NCI-H69 (cell line): ENCODE measurements at places on chromosomes 16 and 17.

- no peak for DNase-seq
Observed at GRCh38 chr17:3909257-3909656, 7.0 kb downstream of the P2RX1 start.

- DNase-seq = peak; percentile 74
Observed at GRCh38 chr17:28547623-28548416, 4.6 kb downstream of the UNC119 start.

DNA sequence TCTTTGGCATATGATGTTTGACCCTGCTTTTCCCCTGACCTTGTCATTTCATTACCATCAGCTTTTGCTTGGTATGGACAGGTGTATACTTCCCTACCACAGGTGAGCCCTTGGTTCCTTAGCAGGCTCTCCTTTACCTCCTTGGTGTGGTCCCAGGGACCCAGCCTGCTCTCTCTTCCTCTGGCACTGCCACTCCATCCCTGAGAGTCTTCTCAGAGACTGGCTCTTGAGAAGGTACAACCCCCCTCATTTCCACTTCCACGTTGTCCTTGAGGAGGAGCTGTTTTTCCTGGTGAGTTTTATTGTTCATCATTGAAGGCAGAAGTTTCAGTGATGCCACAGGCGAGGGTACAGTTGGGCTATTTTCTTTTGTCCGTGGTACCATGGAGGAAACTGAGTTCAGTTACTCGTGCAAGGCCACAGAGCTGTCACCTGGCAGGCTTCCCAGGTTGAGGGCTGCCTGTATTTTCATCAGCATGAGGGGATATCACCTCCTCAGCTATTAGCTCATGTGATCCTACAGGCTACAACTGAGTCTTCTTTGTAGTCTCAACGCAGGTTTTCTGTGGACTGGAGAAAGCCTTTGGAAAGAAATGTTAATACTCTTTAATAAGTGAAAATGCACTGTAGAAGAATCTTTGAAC is 52.3 kb downstream of the MSI2 start:
- DNase-seq = no peak

GRCh38 chr17:27368980-27369379 is 75.1 kb downstream of the WSB1 start:
- no peak for DNase-seq

DNA sequence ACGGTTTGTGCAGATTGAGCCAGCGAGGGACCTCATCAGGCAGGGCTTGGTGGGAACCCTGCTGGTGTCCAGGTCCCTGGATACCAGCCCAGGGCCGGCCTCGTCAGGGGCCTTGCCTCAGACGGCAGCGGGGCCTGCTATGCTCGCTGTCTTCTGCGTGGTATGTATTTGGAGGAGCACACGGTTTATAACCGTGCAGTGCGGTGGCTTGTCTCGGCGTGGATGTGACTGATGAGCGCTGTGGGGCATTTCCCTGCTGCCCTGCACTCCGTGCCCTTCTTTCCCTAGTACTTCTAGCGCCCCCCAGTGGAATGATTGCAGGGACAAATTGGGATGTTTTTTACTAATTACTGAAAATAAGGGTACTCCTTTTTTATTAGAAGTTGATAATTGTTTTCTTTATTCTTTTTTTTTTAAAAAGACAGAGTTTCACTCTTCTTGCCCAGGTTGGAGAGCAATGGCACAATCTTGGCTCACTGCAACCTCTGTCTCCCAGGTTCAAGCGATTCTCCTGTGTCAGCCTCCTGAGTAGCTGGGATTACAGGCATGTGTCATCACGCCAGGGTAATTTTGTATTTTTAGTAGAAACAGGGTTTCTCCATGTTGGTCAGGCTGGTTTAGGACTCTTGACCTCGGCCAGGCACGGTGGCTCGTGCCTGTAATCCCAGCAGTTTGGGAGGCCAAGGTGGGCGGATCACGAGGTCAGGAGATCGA is 15.3 kb downstream of the TBCD start:
- peak; percentile 56 for DNase-seq

- DNase-seq = no peak
Observed at GRCh38 chr17:32517982-32518381, 31.2 kb downstream of the CDK5R1 start.

GRCh38 chr17:74119049-74119580 is 84.4 kb upstream of the RPL38 start:
- no peak for DNase-seq

DNA sequence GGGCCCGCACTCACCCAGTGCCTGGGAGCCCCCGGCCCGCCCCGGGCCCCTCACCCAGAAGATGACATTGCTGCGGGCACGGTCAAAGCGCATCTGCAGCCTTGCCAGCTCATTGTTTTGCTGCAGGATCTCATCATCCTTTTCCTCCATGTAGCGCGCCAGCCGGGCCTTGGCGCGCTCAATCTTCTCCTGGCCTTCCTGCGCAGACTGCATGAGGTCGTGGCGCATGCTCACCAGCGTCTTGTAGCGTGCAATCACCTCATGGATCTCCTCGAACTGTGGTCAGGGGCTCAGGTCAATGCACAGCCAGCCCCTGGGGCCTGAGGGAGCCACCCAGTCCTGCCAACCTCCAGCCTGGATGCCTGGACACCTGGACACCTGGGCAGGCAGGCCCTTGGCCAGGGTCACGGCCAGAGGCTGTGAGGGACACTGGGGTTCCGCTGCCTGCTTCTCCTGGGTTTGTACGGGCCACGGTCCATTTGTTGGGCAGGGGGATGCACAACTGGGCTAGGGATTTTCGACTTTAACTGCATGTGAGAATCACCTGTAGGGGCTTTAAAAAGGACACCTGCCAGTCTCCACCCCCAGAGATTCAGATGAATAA is 9.2 kb downstream of the CCDC42 start:
- DNase-seq = no peak

DNA sequence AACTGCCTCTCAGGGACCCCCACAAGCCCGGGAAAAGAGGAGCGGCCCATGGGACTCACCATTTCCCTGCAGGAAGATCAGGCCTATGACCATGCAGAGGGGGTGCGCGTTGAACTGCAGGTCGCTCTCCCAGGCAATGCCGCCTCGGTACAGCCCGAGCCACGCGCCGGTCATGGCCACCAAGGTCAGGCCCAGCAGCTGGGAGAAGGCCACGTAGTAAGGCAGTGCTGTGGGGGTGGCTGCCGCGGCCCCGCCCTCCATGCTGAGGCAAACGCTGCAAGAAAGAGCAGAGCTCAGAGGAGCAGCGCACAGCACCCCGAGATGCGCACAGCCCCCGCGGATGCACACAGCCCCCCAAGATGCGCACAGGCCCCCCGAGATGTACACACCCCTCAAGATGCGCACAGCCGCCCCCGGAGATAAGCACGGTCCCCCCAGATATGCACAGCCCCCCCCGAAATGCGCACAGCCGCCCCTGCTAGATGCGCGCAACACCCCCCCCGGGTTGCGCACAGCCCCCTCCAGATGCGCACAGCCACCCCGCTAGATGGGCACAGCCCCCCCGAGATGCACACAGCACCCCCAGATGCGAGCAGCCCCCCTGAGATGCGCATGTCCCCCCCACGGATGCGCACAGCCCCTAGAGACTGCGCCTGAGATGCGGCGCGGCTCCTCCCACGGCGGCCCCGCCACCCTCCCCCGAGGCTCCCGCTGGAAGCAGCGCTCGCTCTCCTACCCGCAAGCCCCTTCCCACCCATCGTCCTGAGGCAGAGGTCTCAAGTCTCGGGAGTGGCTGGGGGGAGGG is 8.6 kb downstream of the CYB561 start:
- DNase-seq = no peak

DNA sequence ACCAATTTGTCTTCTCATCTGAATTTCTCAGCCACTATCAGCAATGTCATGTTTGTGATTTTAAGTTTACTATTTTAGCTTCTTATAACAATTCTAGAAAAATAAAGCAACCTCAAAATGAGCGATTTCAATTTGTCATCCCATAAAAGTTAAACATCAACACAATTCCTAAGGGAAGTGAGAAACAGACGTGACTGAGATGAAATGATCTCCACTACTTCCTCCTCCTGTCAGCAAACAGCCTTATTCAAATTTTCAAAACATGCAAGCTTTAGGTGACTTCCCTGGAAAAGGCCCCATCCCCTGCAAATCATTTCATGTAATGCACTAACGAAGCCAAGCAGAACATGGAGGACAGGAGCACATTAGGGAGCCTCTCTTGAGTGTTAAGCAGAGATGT is 64.9 kb downstream of the ZNF652 start:
- DNase-seq = no peak

- DNase-seq = peak; percentile 67
Observed at GRCh38 chr16:383326-384051, 1.7 kb upstream of the PGAP6 start.
